ENCODE measurements at places on chromosomes 12 and 14. TPM values are rescaled to one million over a fixed set of nuclear protein-coding genes. Genes with fewer than 3 reads are reported as not detected.

ADSS1 gene
- 1.8 TPM for polyA plus RNA-seq

- no peaks in the 10 kb centered on the region for H3K27me3 ChIP-seq
- no peak overlapping the region for H3K27ac ChIP-seq
- DNase-seq, result no peak
- no peak overlapping the region for H3K4me3 ChIP-seq
- H3K36me3 ChIP-seq, result no peaks in the 10 kb centered on the region
- no peaks in the 10 kb centered on the region for H3K4me1 ChIP-seq
Observed at GRCh38 chr14:28468191-28469151, 298.1 kb upstream of the FOXG1 start.

GRCh38 chr14:19906665-19907064, 13.7 kb upstream of the OR4K5 start:
- no peaks in the 10 kb centered on the region for H3K27me3 ChIP-seq
- H3K36me3 ChIP-seq, result no peaks in the 10 kb centered on the region
- H3K4me1 ChIP-seq, result no peaks in the 10 kb centered on the region

DNA sequence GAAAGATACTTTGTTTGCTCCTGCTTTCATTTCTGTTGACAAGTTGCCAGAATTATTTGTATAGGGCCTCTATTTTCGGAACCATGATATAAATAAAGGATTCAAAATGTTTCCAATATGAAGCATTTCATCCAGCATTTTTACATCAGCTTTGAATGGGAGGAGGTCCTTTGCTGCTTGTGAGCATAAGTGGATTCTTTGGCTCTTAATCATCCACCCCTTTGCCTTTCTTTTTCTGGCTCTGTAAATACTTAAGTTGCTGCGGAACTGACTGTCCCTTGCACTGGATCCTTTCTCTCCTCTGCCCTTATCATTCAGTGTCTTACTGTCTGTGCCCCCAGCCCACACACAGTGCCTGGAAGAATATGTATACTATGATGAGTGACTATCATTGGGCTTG, 357.3 kb upstream of the RGS6 start:
- no peak overlapping the region for H3K4me3 ChIP-seq
- no peak for DNase-seq
- H3K36me3 ChIP-seq, result no peaks in the 10 kb centered on the region
- H3K27ac ChIP-seq, result no peak overlapping the region
- no peaks in the 10 kb centered on the region for H3K27me3 ChIP-seq
- H3K4me1 ChIP-seq, result peaks cover 6% of the 10 kb centered on the region

Data from naive thymus-derived CD4-positive, alpha-beta T cell (primary cell).